ENCODE measurements at places on chromosomes 2 and 18. TPM values are rescaled to one million over a fixed set of nuclear protein-coding genes. Genes with fewer than 3 reads are reported as not detected.

The CHRND gene
- total RNA-seq, result not detected

The TRIP12 gene
- 94.8 TPM for total RNA-seq

The UGT1A7 gene
- total RNA-seq, result not detected

The KLHL41 gene
- 44.0 TPM for total RNA-seq

The MLPH gene
- 27.1 TPM for total RNA-seq

The PLCD4 gene
- total RNA-seq, result 0.51 TPM

The CROCC2 gene
- not detected for total RNA-seq

The UGT1A5 gene
- not detected for total RNA-seq

The SKA1 gene
- 0.78 TPM for total RNA-seq

The ZNF516 gene
- 11.0 TPM for total RNA-seq

The NLRC4 gene
- total RNA-seq, result 0.15 TPM

The TMEM198 gene
- total RNA-seq, result 4.3 TPM

The STARD6 gene
- total RNA-seq, result not detected

The SCN1A gene
- total RNA-seq, result 0.44 TPM

The HOXD12 gene
- not detected for total RNA-seq

The NOSTRIN gene
- 34.3 TPM for total RNA-seq

The DNAJC27 gene
- 7.3 TPM for total RNA-seq

The KCNG3 gene
- not detected for total RNA-seq

The CXCR4 gene
- 11.9 TPM for total RNA-seq

The HOXD13 gene
- total RNA-seq, result not detected

The ACTG2 gene
- total RNA-seq, result 3.7 TPM

The FEV gene
- total RNA-seq, result not detected

The TCF7L1 gene
- total RNA-seq, result 3.1 TPM

The SNED1 gene
- total RNA-seq, result 16.4 TPM

The OSBPL6 gene
- 4.8 TPM for total RNA-seq

The REEP1 gene
- 34.2 TPM for total RNA-seq

The LHCGR gene
- total RNA-seq, result not detected

The C2orf76 gene
- total RNA-seq, result 8.1 TPM

The PLA2R1 gene
- total RNA-seq, result 2.8 TPM

The FAM228A gene
- total RNA-seq, result 1.8 TPM

The UGT1A3 gene
- total RNA-seq, result not detected

The CNGA3 gene
- not detected for total RNA-seq

The TRIM54 gene
- total RNA-seq, result 136 TPM

The CRYGC gene
- not detected for total RNA-seq

The TMEM17 gene
- 1.2 TPM for total RNA-seq

The ASAP2 gene
- total RNA-seq, result 13.2 TPM

The CCDC74A gene
- total RNA-seq, result 2.8 TPM

The COBLL1 gene
- total RNA-seq, result 21.1 TPM

The HNMT gene
- total RNA-seq, result 8.0 TPM

The ITPRIPL1 gene
- total RNA-seq, result 0.44 TPM

The MEIS1 gene
- total RNA-seq, result 13.6 TPM

The GAL3ST2 gene
- 1.1 TPM for total RNA-seq

The B3GNT2 gene
- total RNA-seq, result 31.1 TPM

The IL1F10 gene
- not detected for total RNA-seq

The CCBE1 gene
- total RNA-seq, result 0.94 TPM

The ADAM23 gene
- 7.6 TPM for total RNA-seq

The RPRM gene
- total RNA-seq, result 1.1 TPM

The MOGAT1 gene
- not detected for total RNA-seq

The FAP gene
- total RNA-seq, result 5.7 TPM

The RESP18 gene
- total RNA-seq, result not detected

The RAPGEF4 gene
- 14.1 TPM for total RNA-seq

The CIDEA gene
- total RNA-seq, result 0.82 TPM

The TNFAIP6 gene
- total RNA-seq, result 2.8 TPM

The LRP1B gene
- 0.44 TPM for total RNA-seq

All from right atrium auricular region (tissue), 2 donors.